ENCODE measurements at places on chromosomes 6 and 20.

- DNase-seq: no peak
Measured at GRCh38 chr6:32131439-32131948, 1.4 kb upstream of the FKBPL start.

DNA sequence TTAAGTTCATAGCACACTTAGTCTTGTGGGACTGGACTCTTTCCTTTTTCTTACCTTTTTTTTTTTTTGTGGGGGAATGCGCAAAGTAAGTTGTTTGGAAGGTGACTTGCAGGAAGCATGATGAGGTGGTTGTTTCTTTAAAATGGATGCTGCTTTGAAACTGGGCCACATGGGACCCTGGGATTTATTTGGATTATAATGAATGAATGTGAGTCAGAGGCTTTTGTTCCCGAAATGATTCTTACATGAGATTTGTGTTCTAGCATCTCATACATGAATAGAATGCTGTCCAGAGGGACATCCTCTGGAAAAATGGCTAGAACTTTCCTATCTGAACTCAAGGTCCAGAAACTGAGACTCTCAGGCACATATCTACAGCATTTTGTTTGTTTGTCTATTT lies 236.6 kb upstream of the RNF24 start:
- no peak for DNase-seq

GRCh38 chr6:2949121-2949520 lies 22.2 kb downstream of the SERPINB6 start:
- DNase-seq: no peak

DNA sequence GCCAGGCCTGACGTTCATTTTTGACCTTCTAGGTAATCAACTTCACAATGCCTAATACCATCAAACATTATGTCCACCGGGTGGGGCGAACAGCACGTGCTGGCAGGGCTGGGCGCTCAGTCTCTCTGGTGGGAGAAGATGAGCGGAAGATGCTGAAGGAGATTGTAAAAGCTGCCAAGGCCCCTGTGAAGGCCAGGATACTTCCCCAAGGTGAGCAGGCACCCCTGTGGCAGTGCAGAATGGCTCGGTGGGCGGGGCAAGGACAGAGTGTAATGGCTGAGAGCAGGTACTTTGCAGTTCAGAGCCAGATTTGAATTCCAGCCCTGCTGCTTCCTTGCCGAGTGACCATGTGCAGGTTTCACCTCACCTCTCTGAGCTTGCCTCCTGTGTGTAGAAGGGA lies 17.1 kb downstream of the DDX27 start:
- DNase-seq: no peak

GRCh38 chr6:158654960-158655489 lies 5.2 kb downstream of the SYTL3 start:
- peak; percentile 87 for DNase-seq

DNA sequence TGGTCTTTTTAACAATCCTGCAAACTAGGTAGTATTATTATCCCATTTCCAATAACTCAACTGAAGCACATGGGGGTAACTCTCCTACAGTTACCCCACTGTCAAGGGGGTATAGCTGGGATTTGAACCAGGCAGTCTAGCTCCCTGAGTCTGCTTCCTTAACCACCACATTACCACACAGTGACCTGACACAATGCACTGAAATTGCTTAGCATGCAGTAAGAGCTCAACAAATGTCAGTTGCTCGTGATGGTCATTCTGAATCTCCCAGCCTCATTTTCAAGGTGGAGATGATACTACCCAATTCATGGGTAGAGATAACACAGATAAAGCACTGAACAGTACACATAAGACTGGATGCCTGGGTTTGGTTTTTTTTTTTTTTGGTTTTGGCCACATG lies 193.2 kb upstream of the MYLIP start:
- DNase-seq: no peak

DNA sequence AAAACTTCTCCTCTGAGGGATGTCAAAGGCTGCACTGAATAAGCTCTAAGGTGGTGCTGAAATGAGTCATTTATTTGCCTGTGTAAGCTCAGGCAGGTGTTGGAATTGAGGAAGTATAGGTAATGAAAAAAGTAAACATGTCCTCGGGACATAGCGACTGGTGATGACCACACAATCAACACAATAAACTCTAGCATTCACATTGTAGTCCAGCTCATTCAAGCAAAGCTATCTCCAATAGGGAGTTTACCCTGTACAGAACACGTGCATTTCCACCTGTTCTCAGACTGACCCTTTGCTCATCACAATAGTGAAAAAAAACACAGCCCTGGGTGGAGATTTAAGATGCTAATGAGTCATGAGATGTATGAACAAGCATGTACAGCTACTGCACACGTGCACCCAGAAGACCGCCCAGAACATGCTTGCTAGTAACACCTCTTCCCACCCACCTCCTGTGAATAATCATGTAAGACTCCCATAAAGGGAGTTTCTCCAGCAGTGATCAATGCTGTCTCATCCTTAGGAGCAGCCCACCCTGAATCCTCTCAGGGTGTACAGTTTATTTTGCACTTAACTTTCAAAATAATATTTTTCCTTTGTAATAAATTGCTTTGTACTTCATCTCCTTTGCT lies 33.0 kb upstream of the POU5F1 start:
- DNase-seq: no peak

DNA sequence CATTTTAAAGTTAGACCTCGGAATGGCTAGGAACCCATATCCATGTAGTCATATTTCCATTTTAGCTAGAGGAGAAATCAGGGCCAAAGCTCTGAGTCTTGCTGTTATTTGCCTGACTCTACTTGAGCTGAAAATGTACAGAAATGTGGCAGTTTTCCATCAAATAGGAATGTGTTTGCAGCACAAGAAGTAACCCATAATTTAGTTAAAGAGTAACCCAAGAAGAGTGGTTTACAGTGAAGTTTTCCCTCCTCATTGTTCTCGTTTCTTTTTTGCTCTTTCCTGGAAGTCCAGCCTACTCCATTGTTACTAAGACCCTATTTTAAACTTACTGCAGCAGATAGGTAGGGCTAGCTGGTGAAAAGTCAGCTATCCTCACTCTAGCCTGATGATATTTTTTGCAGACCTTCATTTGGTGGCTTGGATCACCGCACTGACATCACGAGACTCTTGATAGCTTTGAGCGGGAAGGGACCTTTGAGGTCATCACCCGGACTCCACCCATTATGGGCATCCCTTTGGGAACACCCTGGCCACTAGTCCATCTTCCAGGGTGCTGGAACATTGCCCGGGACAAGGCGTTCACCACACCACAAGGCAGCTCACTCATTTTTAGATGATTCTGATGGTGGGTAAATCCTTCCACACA lies 28.0 kb upstream of the ADGRF5 start:
- DNase-seq: no peak

GRCh38 chr6:157335829-157336228 lies 12.5 kb upstream of the TMEM242 start:
- DNase-seq: peak; percentile 57

DNA sequence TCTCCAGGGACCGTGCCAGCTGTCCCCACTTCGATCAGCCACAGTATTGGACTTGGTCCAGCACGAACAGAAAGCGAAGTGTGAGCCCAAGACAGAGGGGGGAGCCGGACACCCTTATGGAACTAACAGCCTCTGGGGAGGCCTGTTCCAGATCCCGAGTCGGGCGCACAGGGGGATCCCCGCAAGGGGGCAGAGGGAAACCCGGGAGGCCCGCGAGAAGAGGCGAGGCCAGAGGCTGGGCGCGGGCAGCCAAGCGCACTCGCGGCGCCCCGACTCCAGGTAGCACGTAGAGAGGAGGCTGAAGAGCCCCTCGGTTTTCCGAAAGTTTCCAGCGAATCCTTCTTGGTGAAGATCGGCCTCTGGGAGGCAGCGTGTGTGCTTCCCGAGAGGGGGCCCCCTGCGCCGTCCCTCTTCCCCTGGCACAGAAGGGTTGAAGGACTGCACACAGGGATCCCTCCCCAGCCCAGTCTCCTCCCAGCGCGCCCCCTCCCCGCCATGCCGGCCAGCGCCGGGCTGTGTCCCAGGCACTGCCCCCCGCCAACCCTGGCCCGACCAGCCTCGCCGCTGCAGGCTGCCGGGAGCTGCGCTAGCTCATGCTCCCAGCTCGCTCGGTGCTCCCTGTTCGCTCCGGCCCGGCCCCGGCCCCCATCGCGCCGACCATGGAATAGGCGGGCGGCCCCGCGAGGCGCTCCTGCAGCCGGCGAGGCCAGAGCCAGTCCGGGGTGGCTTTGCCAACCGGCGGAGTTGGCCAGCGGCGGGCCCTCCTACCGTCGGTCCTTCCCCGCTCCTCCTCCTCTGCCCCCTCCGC lies 577 bp upstream of the SLC24A3 start:
- peak; percentile 87 for DNase-seq

GRCh38 chr20:19659448-19659847 lies 98.6 kb upstream of the RIN2 start:
- DNase-seq: no peak

- DNase-seq: no peak
Measured at GRCh38 chr6:46468403-46469010, 22.7 kb downstream of the RCAN2 start.

DNA sequence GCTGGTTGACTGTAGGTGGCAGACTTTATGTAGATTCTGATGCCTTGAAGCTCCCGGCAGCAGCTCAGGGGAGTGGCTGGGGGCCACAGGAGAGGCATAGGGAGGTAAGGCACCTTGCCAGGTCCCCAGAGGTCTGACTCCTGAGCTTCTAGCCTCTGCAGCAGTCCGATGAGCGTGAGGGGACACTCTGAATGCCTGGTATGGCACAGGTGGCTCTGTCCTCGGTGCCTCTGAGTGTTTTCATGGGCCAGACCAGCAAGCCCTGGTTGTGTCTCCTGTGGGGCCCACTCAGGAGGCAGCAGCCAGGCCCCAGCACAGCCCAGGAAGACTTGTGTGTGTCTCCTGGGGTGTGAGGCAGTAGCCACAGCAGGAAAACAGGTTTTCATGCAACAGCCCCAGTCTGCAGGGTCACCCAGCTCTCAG lies 39.7 kb upstream of the IRF4 start:
- DNase-seq: no peak

DNA sequence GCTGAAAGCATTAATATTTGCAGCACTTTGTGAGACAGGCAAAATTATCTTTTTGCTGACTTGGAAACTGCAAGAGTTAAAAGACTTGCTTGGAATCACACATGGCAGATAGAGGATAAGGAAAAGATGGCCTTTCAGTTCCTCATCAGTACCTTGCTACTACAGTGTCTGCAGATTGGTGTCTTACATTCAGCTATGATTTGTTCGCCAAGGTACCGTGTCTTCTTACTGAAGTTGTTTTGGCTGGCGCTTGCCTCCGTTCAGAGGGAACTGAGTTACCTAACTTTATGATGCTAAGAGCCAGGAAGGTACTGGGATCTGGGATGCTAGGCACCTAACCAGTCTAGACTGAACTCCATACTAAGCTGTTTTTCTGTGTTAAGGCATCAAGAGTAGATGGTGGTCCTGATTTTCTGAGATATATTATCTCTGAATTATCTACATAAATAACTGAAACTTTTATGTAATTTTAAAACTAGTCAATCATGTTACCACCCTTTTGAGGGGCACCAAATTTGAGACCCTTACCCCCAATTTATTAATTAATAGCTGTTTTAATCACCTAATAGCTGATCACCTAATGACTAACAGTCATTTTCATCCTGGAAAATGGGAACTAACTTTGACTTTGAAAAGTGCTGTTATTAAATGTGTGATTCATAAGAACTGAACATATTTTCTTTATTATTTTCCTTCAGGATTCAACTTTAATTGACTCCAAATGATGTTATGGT lies 2.5 kb downstream of the WTAP start:
- DNase-seq: no peak

- no peak for DNase-seq
Measured at GRCh38 chr6:79928478-79928998, 18.8 kb downstream of the ELOVL4 start.

DNA sequence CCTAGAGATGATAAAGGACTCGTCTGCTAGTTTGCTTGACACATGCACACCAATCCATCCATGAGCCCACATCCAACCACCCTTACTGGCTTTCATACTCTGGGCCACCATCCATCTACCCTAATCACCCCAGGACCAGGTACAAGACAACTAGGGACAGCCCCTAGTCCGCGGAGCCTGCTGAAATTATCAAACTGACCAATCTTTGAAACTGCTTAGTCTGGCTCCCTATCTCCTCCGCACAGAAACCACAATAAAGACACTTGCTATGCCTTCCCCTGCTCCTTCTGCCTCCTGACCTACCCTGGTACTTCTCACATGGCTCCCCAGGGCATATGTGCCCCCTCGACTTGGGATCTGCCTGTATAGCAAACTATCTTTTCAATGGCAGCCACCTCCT lies 33.1 kb downstream of the PXDC1 start:
- no peak for DNase-seq

- DNase-seq: no peak
Measured at GRCh38 chr6:82555801-82556200, 192.2 kb downstream of the TPBG start.

GRCh38 chr20:46232539-46232938 lies 75.8 kb downstream of the CDH22 start:
- peak; percentile 56 for DNase-seq

GRCh38 chr6:52089758-52090348 lies 2.4 kb upstream of the PKHD1 start:
- DNase-seq: no peak

GRCh38 chr6:64737418-64737817 lies 969.6 kb downstream of the EYS start:
- no peak for DNase-seq

DNA sequence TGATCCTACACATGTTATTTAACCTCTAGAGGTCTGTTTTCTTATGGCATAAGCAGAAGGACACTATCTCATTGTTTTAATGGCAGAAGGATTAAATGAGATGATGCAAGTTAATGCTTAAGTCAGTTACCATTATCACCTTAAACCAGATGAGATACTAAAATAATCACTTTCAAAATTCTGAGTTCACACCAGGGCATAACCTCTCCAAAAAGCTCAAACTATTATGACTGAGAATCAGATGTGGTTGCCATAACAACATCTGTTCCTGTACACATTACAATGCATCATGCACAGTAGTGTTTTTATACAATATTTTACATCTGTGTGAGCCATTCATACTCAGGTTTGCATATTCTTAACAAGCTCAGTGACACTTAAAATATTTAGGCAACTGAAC lies 10.2 kb downstream of the ADNP start:
- DNase-seq: no peak

DNA sequence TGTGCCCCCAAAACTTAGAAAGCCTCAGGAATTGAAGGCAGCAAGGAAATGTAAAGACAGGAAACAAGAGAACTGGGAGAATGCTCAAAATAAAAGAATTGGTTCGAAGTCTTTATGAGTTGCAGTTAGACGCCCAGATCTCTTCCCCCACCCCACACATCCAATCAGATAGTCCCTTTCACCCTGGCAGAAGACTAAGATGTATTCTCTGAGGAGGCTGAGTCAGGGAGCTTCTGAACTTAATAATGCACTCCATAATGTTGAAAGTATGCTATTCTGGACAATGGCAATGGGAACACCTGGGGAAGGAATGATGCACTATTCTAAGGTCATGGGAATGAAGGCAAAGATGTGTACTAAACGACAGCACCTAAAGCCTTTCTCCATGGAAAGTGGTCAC lies 173.6 kb downstream of the MTFR2 start:
- no peak for DNase-seq

Data from NCI-H524 treated with DMSO at 0.1 percent for 48 hours (cell line).